ENCODE measurements at places on chromosomes 7 and 10.
A peak's percentile ranks its signal among the peaks of the same experiment; 100 is the strongest.

DNA sequence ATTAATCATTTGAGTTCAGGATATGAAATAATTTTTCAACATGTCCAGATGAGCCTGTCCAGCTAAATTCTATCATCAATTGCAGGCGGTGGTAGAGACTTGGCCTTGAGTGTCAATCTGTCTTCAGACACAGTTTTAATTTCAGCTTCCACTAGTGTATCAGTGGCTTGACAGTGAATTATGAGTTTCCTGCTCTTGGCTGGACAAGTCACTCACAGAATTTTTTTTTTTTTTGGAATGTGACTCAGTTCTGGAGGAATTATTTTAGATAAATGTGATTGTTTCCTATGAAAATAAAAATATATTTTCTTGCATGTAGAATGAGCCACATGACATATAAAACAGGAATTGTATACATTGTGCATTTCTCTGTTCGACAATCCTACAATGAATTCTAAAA, 319.9 kb upstream of the AKR1E2 start:
- DNase-seq = no peak

- peak; percentile 86 for DNase-seq
Observed at GRCh38 chr10:73886085-73886529, 11.8 kb upstream of the CAMK2G start.

- DNase-seq = no peak
Observed at GRCh38 chr10:3538291-3538655, 246.7 kb downstream of the KLF6 start.

DNA sequence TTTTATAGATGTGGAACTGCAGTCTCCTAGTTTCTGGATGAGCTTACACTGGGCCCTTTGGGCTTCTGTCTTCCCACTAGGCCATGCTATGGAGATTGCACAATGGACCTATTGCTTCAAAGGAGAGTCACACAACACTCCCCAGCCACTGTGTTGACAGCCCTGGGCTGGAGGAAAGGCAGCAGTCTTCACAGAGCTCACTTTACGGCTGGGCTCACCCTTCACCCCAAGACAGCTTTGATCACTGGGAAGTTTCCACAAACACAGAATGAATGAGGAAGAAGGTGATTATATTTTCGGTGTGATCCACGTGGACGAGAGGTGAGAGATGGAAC, 92.7 kb upstream of the GDF10 start:
- no peak for DNase-seq

DNA sequence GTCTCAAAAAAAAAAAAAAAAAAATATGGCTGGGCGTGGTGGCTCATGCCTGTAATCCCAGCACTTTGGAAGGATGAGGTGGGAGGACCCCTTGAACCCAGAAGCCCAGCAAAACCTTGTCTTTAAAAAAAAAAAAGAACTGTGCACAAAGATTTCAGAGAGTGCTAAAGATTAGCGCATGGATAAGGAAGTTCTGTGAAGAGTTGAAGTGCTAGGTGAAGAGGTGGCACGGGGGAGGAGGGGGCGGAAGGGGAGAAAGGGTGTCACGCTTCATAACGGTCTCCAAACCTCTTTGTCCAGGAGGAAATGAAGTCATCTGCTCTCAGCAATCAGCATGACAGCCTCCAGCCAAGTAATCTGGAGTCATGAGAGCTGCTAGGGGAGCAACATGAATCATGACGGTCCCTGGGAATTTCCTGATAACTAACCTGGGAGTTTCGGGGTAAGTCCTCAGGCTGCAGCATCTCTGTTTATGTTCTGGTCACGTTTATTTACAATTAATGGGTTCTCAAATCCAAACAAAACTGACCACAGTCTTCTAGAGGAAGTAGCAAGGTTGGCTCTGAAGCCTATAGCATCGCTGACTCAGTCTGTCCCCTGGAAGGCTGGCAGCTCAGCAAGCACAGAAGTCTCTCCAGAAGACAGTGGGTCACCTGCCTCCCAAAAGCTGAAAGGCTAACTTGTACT, 1.9 kb upstream of the PLAU start:
- DNase-seq = no peak

GRCh38 chr7:107725138-107725740, 18.7 kb upstream of the CBLL1 start:
- peak; percentile 68 for DNase-seq

DNA sequence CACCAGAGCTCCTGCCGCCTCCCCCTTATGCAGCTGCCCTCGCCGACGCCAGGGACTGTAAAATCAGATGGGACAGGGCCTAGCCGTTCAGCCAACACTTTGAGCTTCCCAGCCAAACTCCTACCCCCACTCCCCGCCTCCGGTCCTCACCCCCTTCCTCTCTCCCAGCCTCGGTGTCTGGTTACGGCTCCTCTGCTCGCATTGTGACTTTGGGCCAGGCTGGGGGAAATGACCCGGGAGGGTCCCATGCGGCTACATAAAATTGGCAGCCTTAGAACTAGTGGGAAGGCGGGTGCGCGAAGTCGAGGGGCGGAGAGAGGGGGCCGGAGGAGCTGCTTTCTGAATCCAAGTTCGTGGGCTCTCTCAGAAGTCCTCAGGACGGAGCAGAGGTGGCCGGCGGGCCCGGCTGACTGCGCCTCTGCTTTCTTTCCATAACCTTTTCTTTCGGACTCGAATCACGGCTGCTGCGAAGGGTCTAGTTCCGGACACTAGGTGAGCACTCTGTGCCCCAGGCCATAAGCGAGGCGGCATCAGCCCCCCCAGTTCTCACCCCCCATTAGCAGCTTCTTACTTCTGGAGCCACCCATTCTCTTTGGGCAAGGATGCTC, at the start of gene KAZALD1:
Gene KAZALD1, plus strand, starts transcription at position 366 of the 608 bp plus-strand sequence. CDS start 604 bp downstream, outside the sequence.
- DNase-seq = peak; percentile 86

DNA sequence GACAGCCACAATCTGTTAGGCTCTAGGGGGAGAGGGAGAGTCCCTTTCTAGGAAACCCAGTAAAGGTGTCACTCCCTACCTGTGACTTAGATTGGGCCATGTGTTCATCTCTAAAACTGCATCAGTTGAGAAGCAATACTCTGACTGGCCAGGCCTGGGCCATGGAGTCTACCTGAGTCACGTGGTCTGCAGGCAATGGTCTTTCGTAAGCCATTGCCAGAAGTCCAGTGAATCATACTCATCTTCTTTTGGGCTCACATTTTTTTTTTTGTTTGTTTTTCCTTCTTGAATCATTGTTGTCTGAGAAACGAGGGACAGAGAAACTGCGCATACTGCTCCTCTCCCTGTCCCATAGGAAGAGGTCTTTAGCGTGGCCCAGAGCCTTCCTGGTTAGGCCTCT, 215.6 kb downstream of the CCSER2 start:
- no peak for DNase-seq

DNA sequence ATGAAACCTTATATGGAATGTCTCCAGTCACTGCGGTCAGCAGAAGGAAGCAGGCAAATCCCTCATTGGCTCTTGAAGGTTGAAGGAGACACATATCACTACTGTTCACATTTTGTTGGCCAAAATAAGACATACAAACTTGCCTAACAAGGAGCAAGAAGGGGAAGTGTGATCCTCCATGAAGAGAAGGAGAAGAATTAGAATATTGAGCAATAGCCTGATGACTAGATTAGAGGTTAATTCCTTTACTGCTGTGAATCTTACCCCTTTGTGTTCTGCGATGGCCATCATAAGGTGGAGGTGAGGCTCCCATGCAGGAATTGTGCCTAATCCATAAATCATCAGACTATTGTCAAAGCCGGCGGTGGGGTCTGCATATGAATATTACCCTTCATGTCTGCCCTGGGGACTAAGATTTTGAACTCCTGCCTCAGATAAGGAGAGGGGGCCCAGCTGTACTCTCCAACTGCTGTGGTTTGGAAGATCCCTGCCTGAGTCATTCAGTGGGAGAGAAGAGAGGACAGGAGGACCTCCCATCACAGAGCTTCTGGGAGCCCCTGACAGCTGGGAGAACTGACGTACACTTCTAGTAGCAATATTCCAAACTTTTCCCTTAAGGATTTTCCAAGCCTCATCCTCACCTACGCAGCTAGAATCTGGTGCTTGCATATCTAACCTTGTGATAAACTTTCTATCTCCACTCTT, 398.5 kb downstream of the REEP3 start:
- no peak for DNase-seq
